Nephron progenitor cell (in vitro differentiated cells): ENCODE measurements at places on chromosomes 3 and 15.

GRCh38 chr3:39978308-39978707, 168.9 kb downstream of the MYRIP start:
- no peak for DNase-seq

GRCh38 chr3:88114878-88115549, 34.7 kb upstream of the C3orf38 start:
- no peak for DNase-seq

DNA sequence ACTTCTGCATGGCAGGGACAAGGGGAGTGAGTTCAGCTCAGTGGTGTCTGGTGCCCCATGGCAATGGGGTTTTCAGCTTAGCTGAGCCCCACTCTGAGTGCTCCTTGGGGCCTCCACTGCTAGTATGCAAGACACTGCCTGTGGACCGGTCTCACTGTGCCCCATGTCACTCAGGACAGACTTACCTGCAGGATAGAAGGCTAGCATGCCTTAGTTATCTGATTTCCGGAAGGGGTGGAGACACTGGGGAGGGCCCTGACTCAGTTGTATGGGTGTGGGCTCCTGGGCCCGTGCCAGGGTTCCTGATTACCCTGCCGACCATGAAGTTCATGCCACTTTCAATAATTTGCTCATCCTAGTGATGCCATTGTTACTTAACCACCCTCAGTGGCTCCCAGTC, 4.3 kb upstream of the SLC6A20 start:
- no peak for DNase-seq

- no peak for DNase-seq
These were observed 11.7 kb upstream of the SAMMSON start for GRCh38 chr3:69987833-69988232.

DNA sequence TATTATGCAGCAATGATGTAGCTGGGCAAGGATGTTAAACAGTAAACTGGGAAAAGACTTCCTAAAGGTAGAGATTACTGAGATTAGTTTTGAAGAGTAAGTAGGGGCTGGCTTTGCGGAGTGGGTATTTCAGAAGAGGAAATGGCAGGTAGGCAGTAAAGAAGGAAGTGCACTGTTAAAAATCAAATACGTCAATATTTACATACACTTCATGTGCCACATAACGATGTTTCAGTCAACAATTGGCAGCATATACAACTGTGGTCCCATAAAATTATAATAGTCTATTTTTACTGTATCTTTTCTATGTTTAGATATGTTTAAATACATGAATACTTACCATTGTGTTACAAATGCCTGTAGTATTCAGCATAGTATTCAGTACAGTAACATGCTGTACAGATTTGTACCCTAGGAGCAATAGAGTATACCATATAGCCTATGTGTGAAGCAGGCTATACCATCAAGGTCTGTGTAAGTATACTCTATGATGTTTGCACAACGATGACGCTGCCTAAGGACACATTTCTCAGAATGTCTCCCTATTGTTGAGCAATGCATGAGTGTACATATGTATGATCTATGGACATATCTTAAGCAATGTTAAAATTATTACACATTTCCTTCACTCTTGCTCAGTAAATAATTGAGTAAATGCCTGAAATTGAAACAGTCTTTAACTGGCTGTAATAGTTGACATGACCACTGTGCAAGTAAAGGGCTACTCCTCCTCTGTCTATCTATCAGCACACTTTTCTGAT, 196.7 kb downstream of the ISL2 start:
- no peak for DNase-seq

DNA sequence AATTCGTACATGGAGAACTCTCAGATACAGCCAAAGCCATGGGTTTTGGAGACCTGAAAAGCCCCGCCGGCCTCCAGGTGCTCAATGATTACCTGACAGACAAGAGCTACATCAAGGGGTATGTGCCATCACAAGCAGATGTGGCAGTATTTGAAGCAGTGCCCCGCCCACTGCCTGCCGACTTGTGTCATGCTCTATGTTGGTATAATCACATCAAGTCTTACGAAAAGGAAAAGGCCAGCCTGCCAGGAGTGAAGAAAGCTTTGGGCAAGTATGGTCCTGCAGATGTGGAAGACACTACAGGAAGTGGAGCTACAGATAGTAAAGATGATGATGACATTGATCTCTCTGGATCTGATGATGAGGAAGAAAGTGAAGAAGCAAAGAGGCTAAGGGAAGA, 23.5 kb downstream of the MYO5A start:
- DNase-seq, result no peak

DNA sequence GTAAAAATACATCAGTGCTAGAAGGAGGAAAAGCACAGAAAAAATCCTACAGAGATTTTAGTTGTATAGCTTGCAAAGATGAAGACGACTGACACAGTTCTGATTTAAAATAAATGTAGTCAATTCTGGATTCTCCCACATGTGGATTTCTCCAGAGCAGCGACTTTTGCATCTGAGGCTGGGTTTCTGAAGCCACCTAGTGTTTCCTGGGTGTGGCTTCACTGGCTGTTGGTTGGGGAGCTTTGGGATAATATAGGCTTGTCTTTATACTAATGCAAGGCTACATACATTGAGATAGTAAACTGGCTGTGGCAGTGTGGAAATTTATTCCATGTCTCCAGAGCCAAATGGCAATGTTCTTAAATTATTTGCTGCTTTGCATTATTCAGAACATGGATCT, 158.1 kb upstream of the FEZF2 start:
- no peak for DNase-seq

GRCh38 chr3:40996382-40996781, 202.9 kb upstream of the CTNNB1 start:
- no peak for DNase-seq

- no peak for DNase-seq
These were observed 4.0 kb upstream of the SKIL start for GRCh38 chr3:170353485-170353884.

DNA sequence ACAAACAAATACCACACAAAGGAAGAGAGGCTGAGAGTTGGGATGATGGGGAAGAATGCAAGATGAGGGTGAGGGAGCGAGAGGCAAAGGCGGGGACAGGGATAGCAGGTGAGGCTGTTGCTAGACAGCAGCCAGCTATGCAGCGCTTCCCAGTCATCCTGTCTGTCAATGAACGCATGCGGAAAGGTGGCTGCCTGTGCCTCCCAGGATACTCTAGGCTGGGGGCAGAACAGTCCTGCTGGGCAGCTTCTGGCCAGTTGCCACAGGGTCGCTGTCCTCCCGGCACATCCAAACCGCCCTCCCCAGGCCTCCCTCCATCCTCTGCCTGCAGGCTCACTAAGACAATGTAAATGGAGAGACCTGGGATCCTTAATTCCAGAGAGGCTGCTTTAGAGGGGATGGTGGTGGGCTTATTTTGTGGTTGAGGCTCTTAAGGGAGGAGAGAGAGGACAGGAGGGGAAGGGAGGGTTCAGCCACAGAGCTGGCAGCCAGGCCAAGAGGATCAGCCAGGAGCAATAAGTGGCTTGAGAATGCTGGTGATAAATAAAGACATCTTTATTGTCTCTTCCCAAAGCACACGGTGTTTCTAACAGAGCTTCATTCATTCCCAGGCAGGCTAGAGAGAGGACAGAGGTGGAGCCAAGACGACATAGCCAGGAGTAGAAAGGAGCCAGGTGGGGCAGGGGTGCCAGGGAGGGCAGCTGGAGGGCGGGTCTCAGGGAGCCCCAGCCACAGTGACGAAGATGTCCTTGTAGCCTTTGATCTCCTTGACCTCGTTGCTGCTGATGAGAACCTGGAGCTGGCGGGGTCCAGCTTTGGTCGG, 9.2 kb upstream of the TGM5 start:
- DNase-seq, result no peak

DNA sequence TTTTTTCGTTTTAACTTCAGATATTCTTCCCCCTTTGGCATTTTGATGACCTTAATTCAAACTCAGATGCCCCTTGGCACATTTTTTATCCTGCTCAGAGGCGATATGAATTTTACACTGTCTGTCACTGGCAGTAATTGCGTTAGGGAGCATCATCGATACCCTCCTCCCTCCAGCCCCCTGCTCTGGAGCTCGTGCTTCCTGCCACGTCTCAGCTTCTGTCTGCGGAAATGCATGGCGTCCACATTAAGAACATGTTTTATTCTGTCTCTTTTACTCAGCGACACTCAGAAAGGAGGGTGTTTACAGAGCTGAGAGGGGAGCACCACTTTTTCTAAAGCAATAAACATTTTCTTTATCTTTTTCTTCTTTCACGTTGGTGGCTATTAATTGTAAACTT, 254.2 kb downstream of the EBLN2 start:
- no peak for DNase-seq
